Natural killer cell (primary cell): ENCODE measurements at places on chromosomes 7 and 10.

GRCh38 chr7:104327534-104327933, 869 bp upstream of the LHFPL3 start:
- DNase-seq = no peak

GRCh38 chr10:31526681-31527080, 207.7 kb downstream of the ZEB1 start:
- no peak for DNase-seq

DNA sequence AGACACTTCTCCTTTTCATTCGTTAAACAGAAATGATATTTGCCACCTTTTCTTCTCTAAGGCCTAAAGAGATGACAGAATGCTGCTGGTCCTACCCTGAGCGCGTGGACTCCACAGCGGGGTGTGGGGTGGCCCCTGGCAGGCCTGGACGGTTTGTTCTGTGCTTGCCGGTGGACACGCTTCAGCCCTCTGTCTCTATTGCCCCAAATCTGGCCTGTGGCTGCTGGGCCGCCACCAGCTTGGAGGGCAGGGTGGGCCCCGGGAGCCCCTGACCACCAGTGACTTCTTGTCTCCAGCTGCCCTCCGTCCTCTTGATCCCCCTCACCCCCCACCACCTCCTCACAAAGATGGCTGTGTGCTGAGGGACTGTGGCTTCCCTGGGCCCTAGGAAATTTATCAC, 5.7 kb downstream of the CHST3 start:
- no peak for DNase-seq

GRCh38 chr10:79003183-79004100, 65.3 kb upstream of the ZMIZ1 start:
- DNase-seq = no peak

- no peak for DNase-seq
These were observed 1.2 kb upstream of the HOXA2 start for GRCh38 chr7:27103489-27104226.

- no peak for DNase-seq
These were observed 355.8 kb downstream of the ADRA2A start for GRCh38 chr10:111432588-111432987.

DNA sequence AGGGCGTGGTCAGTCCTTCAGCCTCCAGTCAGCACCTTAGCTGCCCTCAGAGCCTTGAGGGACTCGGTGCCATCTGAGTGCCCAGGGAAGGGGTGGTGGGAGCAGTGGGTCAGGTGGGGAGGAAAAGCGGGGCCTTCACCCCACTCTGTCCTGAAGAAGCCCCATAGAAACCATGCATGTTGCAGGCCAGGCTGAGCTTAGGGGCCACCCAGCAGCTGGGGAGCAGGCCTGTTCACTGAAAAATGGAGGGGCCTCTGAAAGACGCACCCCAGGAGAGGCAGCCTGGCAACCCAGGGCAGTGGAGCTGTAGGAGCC, 144.3 kb downstream of the GRID1 start:
- no peak for DNase-seq

DNA sequence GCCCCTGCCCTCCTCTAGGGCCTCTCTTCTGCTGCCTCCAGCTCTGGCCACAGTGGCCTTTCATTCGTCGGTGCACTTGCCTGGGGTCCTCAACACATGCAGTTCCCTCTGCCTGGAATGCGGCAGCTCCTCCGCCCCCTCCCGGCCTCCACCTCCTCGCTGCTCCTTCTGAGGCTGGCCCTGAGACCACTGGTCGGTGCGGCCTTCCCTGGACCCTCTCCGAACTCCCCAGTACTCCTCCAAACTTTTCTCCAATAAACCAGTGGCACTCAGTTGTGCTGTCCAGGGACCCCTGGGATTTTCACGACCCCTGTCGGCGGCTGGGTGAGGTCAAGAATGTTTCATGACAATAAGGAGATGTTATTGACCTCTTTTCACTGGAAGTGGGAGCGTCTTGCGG, 53.5 kb downstream of the BMS1 start:
- DNase-seq = no peak

DNA sequence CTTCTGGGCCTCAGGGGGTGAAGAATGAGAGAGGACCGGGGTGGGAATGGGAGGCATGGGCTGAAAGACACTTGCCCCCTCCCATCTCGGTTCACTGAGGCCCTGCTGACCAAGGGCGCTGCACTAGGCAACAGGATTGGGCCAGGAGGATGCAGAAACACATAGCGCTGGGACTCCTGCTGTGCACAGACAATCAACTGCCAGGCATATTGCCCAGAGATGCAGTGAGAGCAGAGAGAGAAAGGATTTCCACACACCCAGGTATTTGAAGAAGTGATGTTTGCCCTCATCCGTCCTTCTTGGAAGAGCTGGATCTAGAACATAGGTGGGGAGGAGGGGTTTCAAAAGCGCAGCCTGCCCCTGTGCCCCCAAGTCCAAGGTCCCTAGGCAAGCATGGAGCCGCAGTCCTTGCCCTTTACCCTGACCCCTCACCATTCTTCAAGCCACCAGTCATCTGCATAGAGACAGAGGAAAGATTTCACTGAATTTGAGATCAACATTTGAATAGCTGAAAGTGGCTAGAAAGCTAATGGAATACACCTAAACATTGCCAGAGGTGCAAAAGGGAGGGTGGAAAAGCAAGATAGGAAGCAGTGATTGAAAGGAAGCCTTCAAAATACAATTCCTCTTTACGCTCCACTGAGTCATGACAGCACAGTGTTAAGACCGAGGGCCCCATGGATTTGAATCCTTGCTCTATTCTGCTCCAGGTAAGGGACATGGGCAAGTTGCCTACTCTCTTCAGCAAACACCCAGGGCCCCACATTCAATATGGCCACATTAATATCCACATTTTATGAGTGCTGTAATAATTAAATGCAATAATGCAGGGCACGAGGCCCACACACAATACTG, 44.2 kb upstream of the TNS3 start:
- DNase-seq = no peak

DNA sequence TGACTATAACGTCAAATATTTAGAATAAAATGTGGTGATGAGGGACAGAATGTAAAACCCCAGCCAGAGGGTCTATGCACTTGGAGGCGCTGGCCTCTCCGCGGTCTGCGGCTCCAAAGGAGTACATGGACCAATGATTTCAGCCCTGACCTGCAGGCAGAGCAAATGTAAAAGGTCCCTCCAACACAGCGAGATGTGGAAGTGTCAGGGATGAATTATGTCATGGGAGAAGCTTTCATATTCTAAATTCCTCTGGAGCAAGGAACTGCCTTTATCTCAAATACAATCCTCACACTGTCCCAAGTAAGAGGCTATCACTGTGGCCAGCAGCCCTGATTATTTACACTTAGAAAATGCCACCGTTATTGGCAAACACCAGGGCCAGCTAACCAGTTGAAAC, 139.4 kb downstream of the GFRA1 start:
- no peak for DNase-seq

- DNase-seq = no peak
These were observed 51.5 kb downstream of the ANKMY2 start for GRCh38 chr7:16594061-16594460.

DNA sequence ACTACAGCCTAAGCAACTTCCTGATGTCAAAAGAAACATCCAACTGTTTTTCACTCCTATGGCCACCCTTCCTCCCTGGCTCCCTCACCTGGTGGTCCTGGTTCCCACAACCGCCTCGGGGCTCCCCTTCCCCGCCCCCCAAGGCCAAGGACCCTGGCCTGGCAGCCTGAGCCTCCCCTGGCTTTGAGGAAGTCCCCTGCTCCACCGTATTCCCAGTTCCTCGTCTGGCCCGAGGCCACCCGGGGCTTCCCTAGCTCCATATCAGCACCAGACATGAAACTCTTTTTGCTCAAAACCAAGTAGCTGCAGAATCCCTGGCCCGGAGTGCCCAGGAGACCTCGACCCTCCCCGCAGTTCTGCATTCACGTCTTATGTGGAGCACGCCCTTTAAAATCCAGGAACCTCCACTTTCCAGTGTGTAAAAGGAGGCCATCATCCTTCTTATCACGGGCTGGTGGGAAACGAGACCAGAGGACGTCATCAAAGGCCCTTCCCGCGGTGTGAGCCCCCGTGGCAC, 82.9 kb downstream of the PRKAG2 start:
- DNase-seq = no peak

DNA sequence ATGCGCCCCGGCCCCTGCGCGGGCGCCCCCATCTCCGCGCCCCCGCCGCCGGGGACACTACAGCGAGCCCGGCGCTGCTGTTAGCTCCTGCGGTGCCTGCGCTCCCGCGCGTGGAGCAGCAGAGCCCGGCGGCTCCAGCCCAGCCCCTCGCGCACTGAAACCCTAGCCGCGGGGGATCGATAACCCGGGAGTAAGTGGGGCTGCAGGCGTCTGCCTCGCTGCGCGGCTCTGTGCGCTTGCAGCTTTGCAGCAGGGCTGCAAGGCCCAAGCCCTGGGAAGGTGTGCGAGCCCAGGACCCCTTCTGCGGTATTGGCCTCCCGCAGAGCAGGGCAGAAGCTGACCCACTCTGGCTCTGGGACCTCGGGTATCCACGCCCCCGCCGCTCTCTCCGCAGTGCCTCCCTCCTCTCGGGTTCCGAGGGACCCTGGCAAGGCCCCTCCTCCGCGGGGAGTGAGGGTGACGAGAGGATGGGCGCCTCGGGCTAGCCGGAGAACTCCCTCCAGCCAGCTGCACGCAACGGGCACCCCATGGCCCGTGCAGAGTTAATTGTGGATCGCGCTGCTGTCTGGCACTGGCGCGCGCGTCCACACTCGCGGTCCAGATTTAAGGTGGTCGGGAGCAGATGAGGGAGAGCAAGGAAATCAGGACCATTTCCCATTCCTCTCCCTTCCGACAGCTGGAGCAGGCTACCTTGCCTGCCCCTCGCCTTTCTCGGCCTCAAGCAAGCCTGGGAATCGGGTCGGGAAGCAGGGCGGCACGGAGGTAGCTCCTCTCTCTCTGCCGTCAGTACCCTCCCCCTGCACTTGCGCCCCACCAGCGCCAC, 2.1 kb downstream of the SHH start:
- no peak for DNase-seq

- DNase-seq = no peak
These were observed 48.4 kb downstream of the LHPP start for GRCh38 chr10:124509880-124510632.

GRCh38 chr7:122597277-122597676, 101.6 kb downstream of the RNF133 start:
- DNase-seq = no peak

DNA sequence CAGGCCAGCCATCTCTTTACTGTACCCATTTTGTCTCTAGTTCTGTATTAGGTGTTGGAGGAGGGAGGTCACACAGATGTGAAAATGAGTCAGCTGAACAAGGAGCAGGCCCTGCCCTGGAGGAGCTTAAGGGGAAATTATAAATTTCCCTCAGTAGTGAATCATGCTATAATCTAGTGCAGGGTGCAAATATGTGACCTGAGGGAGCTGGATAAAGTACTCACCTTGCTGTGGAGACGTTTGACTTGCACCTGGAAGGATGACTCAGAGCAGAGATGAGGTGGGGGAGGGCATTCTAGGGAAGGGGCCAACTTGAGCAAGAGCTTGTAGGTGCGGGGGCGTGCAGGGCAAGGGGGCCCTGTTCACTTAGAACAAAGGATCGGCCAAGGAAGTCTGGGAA, 610.6 kb downstream of the SDK1 start:
- DNase-seq = no peak

DNA sequence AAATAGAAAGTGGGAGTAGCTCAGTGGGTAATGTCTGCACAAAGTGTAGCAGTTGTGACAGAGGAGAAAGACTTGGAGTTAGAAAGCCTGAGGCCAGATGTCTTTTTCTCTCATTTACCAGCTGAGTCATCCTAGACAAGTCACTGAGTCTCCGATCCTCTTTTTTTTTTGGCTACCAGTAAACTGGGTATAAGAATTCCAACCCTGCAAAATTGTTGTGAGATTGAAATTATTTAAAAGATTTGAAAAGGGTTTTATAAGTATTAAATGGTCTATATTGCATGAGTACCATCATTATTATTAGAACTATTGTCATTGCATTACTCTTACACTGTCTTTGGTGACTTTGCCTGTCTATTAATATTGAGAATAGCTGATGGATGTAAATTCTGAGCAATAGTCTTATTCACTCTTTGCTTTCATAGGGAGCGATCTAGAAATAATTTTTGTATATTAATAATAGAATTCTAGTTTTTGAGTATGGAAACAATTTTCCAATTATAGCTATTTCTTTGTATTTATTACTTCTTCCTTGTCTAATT, 74.0 kb downstream of the ARID5B start:
- DNase-seq = no peak

GRCh38 chr7:24138343-24138742, 145.6 kb upstream of the NPY start:
- DNase-seq = no peak

- no peak for DNase-seq
These were observed 133.5 kb upstream of the CDK13 start for GRCh38 chr7:39816462-39817060.

- no peak for DNase-seq
These were observed 171.8 kb downstream of the NXPH1 start for GRCh38 chr7:8605221-8605620.

GRCh38 chr10:31399631-31400030, 80.6 kb downstream of the ZEB1 start:
- DNase-seq = no peak

DNA sequence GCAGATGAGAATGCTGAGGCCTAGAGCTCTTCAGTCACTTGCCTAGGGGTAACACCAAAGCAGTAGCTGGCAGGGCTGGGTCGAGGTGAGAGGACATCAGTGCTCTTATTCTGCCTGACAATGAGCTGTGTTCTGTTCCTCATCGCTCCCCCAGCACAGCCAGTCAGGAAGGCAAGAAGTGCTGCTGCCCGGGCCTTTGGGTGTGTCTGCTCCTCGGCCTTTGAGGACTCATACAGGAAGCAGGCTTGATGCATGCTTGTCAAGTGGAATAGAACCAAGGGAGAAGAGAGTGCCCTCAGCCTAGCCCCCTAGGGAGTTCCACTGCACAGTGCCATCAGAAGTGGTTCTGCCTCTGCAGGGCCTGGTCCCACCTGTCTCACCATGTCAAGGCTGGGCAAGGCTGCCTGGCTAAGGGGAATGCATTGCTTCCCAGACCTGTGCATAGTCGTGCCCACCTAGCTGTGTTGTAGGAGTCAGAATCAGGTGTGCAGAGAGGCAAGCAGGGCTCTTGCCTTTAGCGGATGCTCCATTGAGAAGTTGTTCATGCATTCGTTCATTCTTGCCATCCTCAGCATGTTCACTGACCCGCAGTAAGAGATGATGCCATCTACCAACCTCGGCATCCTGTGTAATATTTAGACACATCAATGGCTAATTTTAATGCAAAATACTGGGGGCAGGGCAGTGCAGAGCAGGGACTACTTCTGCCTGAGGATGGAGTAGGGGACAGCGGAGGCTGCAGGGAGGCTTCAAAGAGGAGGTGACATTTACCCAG, 156.6 kb downstream of the RPS24 start:
- DNase-seq = no peak

DNA sequence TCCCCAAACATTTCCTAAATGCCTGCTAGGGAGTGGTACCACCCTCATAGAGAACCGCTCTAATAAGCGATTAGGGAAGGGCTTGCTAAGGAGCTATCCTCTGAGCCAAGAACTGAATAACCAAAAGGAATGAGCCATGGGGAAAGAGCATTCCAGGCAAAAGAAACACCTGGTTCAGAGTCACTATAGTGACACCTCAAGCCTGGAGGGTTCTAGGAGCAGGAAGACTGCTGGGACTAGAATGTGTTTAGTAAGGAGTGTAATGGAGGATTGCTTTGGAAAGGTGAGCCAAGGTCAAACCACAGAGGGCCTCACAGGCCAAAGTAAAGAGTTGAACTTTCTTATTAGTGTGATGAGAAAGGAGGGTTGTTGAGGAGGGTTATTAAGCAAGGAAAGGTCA, 38.7 kb upstream of the NRBF2 start:
- DNase-seq = no peak
